Adrenal gland (tissue), 19 donors: ENCODE measurements at places on chromosomes 11 and 22. TPM values are rescaled to one million over a fixed set of nuclear protein-coding genes. Genes with fewer than 3 reads are reported as not detected.

Gene DGCR6
- total RNA-seq, result 2.0 TPM

GRCh38 chr11:128745311-128746136, 51.7 kb downstream of the FLI1 start:
- no peaks in the 10 kb centered on the region for H3K36me3 ChIP-seq
- H3K27me3 ChIP-seq, result no peaks in the 10 kb centered on the region
- no peak for DNase-seq
- no peak overlapping the region for H3K27ac ChIP-seq
- no peaks in the 10 kb centered on the region for H3K4me1 ChIP-seq

Gene PGGHG
- 1.2 TPM for total RNA-seq

DNA sequence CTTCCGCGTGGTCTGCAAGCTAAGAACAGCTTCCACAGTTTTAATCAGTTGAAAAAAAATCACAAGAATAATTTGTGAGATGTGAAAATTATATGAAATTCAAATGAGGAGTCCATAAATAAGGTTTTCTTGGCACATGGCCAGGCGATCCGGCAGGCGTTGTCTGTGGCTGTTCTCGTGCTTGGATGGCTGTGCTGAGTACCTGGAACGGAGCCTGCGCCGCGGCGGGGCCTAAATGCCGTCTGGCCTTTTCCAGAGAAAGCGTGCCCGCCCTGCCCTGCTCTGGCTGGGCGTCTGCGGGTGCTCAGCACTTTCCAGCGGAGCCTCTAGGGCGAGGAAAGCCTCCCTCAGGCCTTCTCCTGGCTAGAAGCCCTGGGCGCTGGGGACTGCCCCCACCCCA, 41.8 kb downstream of the OSBPL5 start:
- no peak overlapping the region for H3K27ac ChIP-seq
- no peak overlapping the region for H3K4me3 ChIP-seq
- peaks cover 6% of the 10 kb centered on the region for H3K4me1 ChIP-seq
- H3K36me3 ChIP-seq, result peaks cover 11% of the 10 kb centered on the region
- H3K27me3 ChIP-seq, result no peaks in the 10 kb centered on the region

Gene TYR
- not detected for total RNA-seq

Gene RCOR2
- total RNA-seq, result 1.1 TPM

Gene RIMBP3C
- total RNA-seq, result not detected

DNA sequence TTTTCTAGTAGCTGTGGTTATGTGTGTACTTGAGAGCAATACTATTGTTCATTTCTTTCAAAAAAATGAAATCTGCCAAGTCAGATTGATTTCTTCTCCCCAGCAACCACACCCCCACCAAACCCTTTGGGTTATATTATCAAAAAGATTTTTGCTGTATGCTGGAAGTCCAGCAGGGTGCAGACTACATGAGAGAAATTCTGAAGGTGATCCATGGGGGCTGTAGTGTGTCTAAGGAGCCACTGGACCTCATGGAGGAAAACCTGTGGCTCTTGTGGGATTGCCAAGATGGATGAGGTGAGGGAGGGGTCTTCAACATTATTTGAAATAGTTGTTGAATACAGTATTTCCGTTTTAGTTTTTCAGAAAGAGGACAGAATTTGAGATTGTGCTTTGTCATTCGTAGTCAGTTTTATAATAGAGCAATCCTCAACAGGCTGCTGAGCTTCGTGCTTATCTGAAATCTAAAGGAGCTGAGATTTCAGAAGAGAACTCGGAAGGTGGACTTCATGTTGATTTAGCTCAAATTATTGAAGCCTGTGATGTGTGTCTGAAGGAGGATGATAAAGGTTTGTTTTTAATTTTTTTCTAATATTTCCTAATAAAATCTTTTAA, 3.1 kb downstream of the EIF3M start:
- H3K36me3 ChIP-seq, result peaks cover 33% of the 10 kb centered on the region
- peaks cover 44% of the 10 kb centered on the region for H3K4me1 ChIP-seq
- no peak overlapping the region for H3K27ac ChIP-seq
- H3K27me3 ChIP-seq, result no peaks in the 10 kb centered on the region
- DNase-seq, result no peak
- no peak overlapping the region for H3K4me3 ChIP-seq

Gene THYN1
- 46.4 TPM for total RNA-seq

Gene GAL3ST1
- total RNA-seq, result not detected

GRCh38 chr11:15309296-15309695, 194.6 kb downstream of the INSC start:
- H3K36me3 ChIP-seq, result no peaks in the 10 kb centered on the region
- H3K4me1 ChIP-seq, result no peaks in the 10 kb centered on the region
- no peak overlapping the region for H3K4me3 ChIP-seq
- no peaks in the 10 kb centered on the region for H3K27me3 ChIP-seq
- no peak for DNase-seq
